ENCODE measurements at places on chromosomes 16 and 17. TPM values are rescaled to one million over a fixed set of nuclear protein-coding genes. Genes with fewer than 3 reads are reported as not detected.

MYO18A gene
- 20.6 TPM for total RNA-seq

KRTAP4-5 gene
- total RNA-seq, result not detected

DHRS7C gene
- total RNA-seq, result not detected

CCDC92B gene
- total RNA-seq, result not detected

ST6GALNAC2 gene
- total RNA-seq, result 1.7 TPM

KRTAP1-5 gene
- total RNA-seq, result not detected

KRTAP4-1 gene
- not detected for total RNA-seq

HSD17B1 gene
- 1.0 TPM for total RNA-seq

WNT9B gene
- total RNA-seq, result not detected

TNRC6A gene
- total RNA-seq, result 74.5 TPM

C1QL1 gene
- total RNA-seq, result 0.35 TPM

KCNJ12 gene
- 0.51 TPM for total RNA-seq

ACSM2A gene
- total RNA-seq, result not detected

SLC35G6 gene
- total RNA-seq, result not detected

All from endothelial cell of umbilical vein (primary cell).